ENCODE measurements at places on chromosomes 11 and 22.

- H3K4me3 ChIP-seq = no peak overlapping the region
- no peaks in the 10 kb centered on the region for H3K27me3 ChIP-seq
- peaks cover 86% of the 10 kb centered on the region for H3K4me1 ChIP-seq
- DNase-seq = peak; percentile 94
- no peaks in the 10 kb centered on the region for H3K36me3 ChIP-seq
Observed at GRCh38 chr22:46377525-46378425, 42.3 kb downstream of the TRMU start.

DNA sequence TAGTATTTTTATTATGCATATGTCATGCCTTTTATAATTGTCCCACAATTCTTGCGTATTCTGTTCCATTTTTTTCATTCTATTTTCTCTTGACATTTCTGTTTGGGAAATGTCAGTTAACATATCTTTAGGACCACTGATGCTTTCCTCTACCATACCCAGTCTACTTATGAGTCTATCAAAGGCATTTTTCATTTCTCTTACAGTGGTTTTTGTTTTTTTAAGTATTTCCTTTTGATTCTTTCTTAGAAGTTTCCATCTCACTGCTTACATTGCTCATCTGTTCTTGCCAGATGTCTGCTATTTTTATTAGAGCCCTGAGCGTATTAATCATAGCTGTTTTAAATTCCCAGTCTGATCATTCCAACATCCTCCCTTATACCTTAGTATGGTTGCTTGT, 29.3 kb upstream of the OR8B8 start:
- no peaks in the 10 kb centered on the region for H3K27me3 ChIP-seq
- no peak overlapping the region for H3K4me3 ChIP-seq
- no peak for DNase-seq
- no peak overlapping the region for H3K27ac ChIP-seq

DNA sequence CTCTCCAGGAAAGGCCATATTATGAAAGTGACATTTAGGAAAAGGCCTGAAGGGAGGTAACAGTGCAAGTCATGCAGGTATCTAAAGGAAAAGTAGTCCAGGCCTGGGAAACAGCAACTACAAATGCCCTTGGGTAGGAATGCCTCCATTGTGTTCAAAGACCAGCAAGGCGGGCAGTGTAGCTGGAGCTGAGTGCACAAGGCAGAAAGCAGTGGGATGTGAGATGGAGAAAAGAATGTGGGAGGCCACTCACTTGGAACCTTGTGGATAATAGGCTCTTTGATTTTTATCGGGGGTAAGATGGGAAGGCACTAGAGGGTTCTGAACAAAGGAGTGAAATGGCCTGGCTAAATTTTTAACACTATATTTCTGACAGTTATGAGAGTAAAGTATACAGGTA, 188.6 kb downstream of the PGR start:
- no peaks in the 10 kb centered on the region for H3K27me3 ChIP-seq
- no peaks in the 10 kb centered on the region for H3K36me3 ChIP-seq
- no peak overlapping the region for H3K4me3 ChIP-seq

- peak overlapping the region; percentile 85 for H3K27ac ChIP-seq
- H3K27me3 ChIP-seq = no peaks in the 10 kb centered on the region
- no peaks in the 10 kb centered on the region for H3K36me3 ChIP-seq
Observed at GRCh38 chr11:126113515-126113957, 50.9 kb upstream of the CDON start.

GRCh38 chr11:74162681-74163467, 7.9 kb downstream of the C2CD3 start:
- H3K27me3 ChIP-seq = no peaks in the 10 kb centered on the region
- H3K4me3 ChIP-seq = no peak overlapping the region
- H3K4me1 ChIP-seq = no peaks in the 10 kb centered on the region
- no peak for DNase-seq

- H3K4me1 ChIP-seq = peaks cover 5% of the 10 kb centered on the region
- H3K4me3 ChIP-seq = no peak overlapping the region
- no peaks in the 10 kb centered on the region for H3K27me3 ChIP-seq
- H3K27ac ChIP-seq = peak overlapping the region; percentile 31
- no peaks in the 10 kb centered on the region for H3K36me3 ChIP-seq
Observed at GRCh38 chr22:17115945-17116565, 5.1 kb downstream of the TMEM121B start.

GRCh38 chr22:48836673-48837340, 990.9 kb downstream of the BRD1 start:
- H3K4me3 ChIP-seq = no peak overlapping the region
- DNase-seq = no peak
- no peaks in the 10 kb centered on the region for H3K36me3 ChIP-seq
- H3K27ac ChIP-seq = no peak overlapping the region
- H3K4me1 ChIP-seq = no peaks in the 10 kb centered on the region

- H3K27ac ChIP-seq = peak overlapping the region; percentile 94
- H3K4me1 ChIP-seq = peaks cover 64% of the 10 kb centered on the region
- no peaks in the 10 kb centered on the region for H3K27me3 ChIP-seq
Observed at GRCh38 chr11:12853325-12853651, 155.8 kb upstream of the RASSF10 start.

DNA sequence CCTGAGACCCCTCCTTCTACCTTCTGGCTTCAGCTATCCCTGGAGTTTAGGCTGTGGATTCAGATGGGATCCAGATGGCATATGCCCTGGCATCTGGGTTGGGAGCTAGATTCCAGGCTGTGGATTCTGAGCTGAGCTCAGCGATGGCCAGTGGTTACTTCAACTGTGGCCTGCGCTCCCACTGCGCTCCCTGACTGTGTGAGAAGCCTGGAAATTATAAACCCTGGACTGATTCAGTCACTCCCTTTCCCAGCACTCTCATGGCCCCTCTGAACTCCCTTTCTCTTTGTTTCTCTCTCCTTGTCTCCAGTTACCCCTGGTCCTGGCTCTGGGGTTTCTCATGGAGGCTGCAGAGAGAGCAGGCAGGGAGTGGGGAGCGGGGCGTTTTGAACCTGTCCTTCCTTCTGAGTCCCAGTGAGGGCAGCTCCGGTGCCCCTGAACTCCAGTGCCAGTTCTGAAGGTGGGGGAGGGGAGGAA, 4.8 kb downstream of the ARHGEF17 start:
- no peak for DNase-seq
- no peak overlapping the region for H3K27ac ChIP-seq
- H3K36me3 ChIP-seq = no peaks in the 10 kb centered on the region
- no peak overlapping the region for H3K4me3 ChIP-seq
- H3K4me1 ChIP-seq = peaks cover 59% of the 10 kb centered on the region

GRCh38 chr11:14773755-14774154, 118.3 kb downstream of the CYP2R1 start:
- DNase-seq = no peak
- H3K27me3 ChIP-seq = no peaks in the 10 kb centered on the region
- H3K4me3 ChIP-seq = no peak overlapping the region
- no peak overlapping the region for H3K27ac ChIP-seq

DNA sequence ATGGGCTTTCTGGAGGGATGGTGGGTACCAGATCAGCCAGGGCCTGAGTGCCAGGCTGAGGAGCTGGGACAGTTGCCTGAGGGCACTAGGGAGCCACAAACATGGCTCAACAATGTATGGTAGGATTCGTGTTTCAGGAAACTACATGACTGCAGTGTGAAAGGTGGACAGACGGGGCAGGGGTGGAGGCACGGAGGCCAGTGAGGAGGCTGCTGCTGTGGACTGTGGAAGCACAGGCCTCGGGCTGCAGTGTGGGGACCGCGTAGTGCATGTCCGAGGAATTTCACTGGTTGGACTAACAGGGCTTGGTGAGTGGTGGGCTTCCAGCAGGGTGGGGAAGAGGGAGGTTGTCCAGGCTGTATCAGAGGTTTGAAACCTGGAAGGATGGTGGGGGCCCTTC, 7.8 kb downstream of the P2RY2 start:
- H3K4me1 ChIP-seq = peaks cover 13% of the 10 kb centered on the region
- no peaks in the 10 kb centered on the region for H3K27me3 ChIP-seq
- H3K4me3 ChIP-seq = no peak overlapping the region
- H3K27ac ChIP-seq = no peak overlapping the region
- DNase-seq = no peak

GRCh38 chr22:29707471-29707870, 12.3 kb upstream of the CABP7 start:
- no peak overlapping the region for H3K4me3 ChIP-seq
- no peaks in the 10 kb centered on the region for H3K36me3 ChIP-seq
- DNase-seq = no peak
- H3K27me3 ChIP-seq = no peaks in the 10 kb centered on the region
- peaks cover 21% of the 10 kb centered on the region for H3K4me1 ChIP-seq

DNA sequence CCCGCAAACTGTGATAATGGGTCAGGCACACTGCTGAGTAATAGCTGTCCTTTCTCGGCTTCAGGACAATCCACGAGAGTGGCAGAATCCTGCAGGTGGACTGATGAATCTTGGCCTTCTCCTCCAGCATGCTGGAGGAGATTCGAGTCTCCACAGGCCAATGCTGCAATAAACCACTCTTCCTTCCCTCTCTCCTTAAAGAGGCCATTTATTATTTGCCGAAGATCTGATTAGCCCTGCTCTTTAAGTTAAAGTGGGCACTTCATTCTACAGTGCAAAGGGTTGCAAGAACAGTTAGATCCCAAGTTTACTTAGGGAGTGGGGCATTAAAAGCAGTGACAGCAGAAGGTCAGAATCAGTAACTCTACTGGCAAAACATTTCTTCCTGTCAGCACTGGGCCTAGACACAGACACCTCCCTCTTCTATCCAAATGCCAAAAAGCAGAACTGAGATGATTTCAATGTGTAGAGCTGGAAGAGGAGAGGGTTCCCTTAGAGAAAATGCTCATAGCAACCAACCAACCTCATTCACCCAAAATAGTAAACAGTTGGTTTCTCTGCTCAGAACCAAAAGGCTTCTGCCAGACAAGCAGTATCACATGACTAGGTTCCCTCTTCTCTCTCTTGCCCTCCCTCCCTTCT, 121.7 kb downstream of the SGSM3 start:
- no peaks in the 10 kb centered on the region for H3K36me3 ChIP-seq
- no peak for DNase-seq
- no peak overlapping the region for H3K4me3 ChIP-seq
- no peak overlapping the region for H3K27ac ChIP-seq

DNA sequence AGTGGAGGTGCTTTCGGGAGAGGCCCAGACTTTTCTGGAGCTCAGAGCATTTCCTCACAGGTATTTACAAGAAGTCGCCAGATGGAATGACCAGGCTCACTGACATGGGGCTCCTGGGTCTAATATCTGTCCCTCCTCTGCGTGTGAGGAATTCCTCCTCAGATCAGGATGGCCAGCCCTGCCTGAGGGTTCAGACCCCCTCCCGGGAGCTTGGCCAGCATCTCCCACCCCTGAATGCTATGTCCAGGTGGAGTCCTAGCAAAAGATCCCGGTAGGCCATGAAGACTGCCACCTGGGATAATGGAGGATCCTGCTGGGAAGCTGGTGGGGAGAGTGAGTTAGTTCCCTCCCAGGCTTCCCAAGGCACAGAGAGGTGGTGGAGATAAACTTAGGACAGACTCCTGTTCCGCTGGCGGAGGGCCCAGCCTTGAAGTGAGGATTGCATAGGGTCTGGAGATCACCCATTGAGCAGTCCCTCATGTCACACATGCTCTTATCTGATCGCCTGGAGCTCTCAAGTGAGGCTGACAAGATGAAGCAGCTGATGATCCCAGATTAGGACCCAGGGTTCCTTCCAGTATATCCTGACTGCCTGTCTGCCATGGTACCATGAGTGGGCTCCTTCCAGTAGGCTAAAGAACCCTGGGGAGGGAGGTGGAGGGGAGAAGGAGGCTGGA, 5.7 kb downstream of the OAF start:
- no peak overlapping the region for H3K4me3 ChIP-seq
- H3K27ac ChIP-seq = no peak overlapping the region
- H3K27me3 ChIP-seq = no peaks in the 10 kb centered on the region
- DNase-seq = no peak
- no peaks in the 10 kb centered on the region for H3K36me3 ChIP-seq

- no peak overlapping the region for H3K27ac ChIP-seq
- no peaks in the 10 kb centered on the region for H3K4me1 ChIP-seq
- no peaks in the 10 kb centered on the region for H3K27me3 ChIP-seq
Observed at GRCh38 chr11:61870541-61871031, 20.8 kb downstream of the FADS3 start.

- H3K4me1 ChIP-seq = no peaks in the 10 kb centered on the region
- DNase-seq = no peak
- no peaks in the 10 kb centered on the region for H3K27me3 ChIP-seq
- no peak overlapping the region for H3K27ac ChIP-seq
Observed at GRCh38 chr11:2644844-2645778, 54.7 kb downstream of the KCNQ1OT1 start.

GRCh38 chr22:50196256-50196655, 4.6 kb upstream of the SELENOO start:
- no peaks in the 10 kb centered on the region for H3K27me3 ChIP-seq
- no peak for DNase-seq
- peaks cover 6% of the 10 kb centered on the region for H3K36me3 ChIP-seq
- H3K4me1 ChIP-seq = peaks cover 40% of the 10 kb centered on the region

- H3K27ac ChIP-seq = no peak overlapping the region
- no peaks in the 10 kb centered on the region for H3K36me3 ChIP-seq
- no peaks in the 10 kb centered on the region for H3K27me3 ChIP-seq
- H3K4me3 ChIP-seq = no peak overlapping the region
- H3K4me1 ChIP-seq = no peaks in the 10 kb centered on the region
- DNase-seq = no peak
Observed at GRCh38 chr11:23205156-23205871, 345.0 kb upstream of the CCDC179 start.

DNA sequence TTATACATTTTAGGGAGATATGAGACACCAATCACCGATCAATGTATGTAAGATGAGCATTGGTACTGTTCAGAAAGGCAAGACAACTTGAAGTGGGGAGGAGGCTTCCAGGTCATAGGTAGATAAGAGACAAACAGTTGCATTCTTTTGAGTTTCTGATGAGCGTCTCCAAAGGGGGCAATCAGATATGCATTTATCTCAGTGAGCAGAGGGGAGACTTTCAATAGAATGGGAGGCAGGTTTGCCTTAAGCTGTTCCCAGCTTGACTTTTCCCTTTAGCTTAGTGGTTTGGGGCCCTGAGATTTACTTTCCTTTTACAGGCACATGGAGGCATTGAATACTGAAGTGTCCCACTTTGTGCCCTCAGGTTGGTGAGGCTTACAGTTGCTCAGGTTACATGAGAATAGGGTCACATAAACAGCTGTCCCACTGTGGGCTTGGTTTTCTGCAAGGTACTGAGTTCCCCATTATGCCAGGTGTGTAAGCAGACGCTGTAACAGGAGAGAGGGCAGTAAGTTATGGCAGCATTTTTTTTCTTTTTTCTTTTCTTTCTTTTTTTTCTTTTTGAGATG, 129.8 kb upstream of the SERPIND1 start:
- no peaks in the 10 kb centered on the region for H3K4me1 ChIP-seq
- H3K36me3 ChIP-seq = no peaks in the 10 kb centered on the region
- H3K4me3 ChIP-seq = no peak overlapping the region
- no peaks in the 10 kb centered on the region for H3K27me3 ChIP-seq
- H3K27ac ChIP-seq = no peak overlapping the region

DNA sequence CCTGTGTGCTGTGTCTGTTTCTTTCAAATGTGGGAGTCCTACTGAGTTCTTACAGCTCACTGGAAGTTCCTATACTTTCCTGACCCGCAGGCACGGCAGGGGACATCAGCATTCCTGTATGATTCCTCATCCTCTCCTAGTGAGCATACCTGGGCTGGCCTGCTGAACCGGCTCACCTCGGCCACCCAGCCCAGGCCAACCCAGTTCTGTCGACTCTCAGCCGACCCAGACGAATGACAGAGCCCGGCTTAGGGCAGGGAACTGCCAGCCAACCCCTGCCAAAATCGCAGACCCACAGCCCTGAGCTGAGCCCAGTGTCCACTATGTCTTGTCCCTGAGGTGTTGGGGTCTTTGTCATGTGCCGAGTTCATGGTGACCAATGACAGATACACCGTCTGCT, 339.7 kb downstream of the BRD1 start:
- H3K4me1 ChIP-seq = no peaks in the 10 kb centered on the region
- H3K36me3 ChIP-seq = no peaks in the 10 kb centered on the region
- no peak overlapping the region for H3K4me3 ChIP-seq
- H3K27ac ChIP-seq = no peak overlapping the region
